ENCODE measurements at places on chromosomes 3 and 15.

- no peak for DNase-seq
Measured at GRCh38 chr3:193819117-193820010, 226.4 kb downstream of the OPA1 start.

DNA sequence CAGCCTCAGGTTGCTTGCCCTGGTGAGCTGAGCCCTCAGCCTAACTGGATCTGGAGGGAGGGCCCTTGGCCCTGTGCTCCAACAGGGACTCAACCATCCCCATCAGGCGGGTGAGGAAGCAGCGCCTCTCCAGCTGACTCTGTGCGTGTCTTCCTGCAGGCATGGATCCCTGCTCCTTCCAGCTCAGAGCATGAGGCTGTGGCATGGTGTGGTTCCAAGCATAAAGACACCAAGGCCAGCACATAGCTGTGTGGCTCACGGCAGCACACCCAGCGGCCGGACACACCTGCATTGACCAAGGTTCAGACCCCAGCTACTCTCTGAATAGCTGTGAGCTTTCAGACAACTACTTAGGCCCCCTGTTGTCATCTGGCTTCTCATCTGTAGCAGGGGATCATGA lies 131.0 kb upstream of the PLXNA1 start:
- DNase-seq = no peak

DNA sequence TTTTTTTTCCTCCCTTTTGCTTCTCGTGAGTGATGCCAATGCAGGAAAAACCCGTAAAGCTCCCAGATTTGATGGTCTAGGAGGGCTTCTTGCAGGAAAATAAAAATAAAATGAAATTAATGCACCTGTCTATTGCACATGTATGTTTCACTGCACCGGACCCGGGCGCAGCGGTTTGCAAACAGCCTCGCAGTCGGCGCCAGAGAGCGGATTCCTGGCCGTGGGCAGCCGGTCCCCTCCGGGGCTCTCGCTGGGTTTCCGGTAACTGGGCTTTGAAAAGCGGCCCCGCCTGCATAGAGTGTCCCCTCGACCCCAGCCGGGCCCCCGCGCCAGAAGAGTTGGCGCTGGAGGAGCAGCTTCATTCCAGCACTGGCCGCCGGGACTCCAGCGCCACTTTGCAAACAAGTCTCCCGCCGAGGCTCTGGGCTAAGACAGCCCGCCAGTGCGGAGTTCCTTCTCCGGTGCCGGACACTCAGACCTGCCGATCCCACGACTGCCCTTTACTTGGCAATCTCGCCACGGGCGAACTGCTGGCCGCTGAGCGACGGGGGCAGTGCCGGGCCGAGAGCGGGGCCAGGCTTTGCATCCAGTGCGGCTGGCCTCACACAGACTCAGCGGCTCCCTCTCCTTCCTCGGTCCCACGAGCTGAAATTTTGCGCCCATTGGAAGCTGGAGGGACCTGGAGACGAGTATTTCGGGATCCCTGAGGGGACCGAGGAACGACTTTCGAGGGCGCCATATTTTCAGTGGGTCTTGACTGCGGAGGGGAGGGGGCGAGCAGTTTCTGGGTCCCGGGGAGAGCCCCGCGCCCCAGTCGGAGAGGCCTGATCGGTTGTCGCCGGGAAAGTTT lies 225.9 kb upstream of the C2CD4B start:
- no peak for DNase-seq

DNA sequence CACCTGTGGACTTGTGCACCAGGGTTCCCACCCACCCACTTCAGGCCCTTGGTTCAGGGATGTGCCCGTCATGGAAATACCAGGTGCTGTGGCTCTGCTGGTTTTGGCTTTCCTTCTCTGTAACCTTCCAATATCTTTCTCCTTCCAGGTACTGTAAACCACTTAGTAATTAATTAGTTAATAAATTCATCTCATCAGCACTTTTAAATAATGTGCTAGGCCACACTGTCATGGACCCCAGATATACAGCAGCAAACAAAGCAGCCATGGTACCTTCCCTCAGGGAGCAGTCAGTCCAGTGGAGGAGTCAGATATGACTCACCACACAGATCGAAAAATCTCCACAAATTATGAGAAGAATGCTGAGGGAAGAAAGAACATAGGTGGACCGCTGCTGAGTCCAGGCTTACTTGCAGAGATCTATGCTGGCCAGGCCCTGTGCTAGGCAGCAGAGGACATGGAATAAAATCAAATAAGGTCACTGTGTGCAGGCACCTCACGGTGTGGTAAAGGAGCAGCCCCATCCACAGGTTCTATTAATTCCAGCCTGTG lies 6.8 kb upstream of the GATA2 start:
- no peak for DNase-seq

DNA sequence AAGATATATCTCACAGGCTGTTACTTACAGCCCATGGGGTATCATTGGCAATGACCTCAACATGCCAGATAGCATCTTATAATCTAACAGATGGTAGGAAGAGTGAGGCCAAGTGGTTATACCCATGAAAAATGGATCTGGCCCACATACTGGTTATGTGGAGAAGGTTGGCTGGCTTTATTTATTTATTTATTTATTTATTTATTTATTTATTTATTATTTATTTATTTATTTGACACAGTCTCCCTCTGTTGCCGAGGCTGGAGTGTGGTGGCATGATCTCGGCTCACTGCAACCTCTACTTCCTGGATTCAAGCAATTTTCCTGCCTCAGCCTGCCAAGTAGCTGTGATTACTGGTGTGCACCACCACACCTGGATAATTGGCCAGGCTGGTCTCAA lies 11.6 kb downstream of the FBXO40 start:
- no peak for DNase-seq

- DNase-seq = no peak
Measured at GRCh38 chr3:195224156-195224979, 46.6 kb downstream of the XXYLT1 start.

DNA sequence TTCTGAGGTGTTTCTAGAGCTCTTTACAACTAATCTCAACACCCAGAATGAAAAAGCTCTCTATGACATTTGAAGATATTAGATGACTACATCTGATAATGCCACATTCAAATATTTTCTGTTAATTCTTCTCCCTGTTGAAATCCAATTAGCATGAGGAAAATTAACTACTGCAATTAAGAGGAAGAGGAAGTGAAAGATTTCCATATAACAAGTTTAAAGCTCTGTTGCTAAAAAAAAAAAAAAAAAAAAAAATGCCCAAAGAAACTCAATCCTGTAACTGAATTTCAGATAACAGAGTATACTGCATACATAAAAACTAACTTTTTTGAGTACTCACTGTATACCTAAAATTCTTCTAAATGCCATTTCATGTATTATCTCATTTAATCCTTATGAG lies 109.8 kb downstream of the TNIK start:
- DNase-seq = no peak

GRCh38 chr15:65411465-65412071 lies 11.2 kb downstream of the IGDCC4 start:
- DNase-seq = no peak

GRCh38 chr3:187662848-187663409 lies 7.3 kb downstream of the SST start:
- no peak for DNase-seq

GRCh38 chr3:12489368-12489767 lies 5.1 kb downstream of the TSEN2 start:
- DNase-seq = no peak

DNA sequence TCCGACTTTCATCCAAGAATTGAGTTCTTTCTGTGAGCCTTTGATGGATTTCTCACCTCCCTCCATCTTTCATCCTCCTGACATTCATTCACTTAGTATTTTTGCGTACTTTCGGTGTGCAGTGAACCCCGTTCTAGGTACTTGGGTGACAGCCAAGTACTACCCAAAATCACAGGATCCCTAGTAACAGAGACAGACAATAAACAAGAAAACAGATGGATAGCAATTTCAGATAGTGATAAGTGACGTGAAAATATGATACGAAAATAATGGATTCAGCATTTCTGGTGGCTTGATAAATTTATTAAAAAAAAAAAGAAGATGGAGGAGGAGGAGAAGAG lies 264 bp upstream of the CMTM6 start:
- no peak for DNase-seq

DNA sequence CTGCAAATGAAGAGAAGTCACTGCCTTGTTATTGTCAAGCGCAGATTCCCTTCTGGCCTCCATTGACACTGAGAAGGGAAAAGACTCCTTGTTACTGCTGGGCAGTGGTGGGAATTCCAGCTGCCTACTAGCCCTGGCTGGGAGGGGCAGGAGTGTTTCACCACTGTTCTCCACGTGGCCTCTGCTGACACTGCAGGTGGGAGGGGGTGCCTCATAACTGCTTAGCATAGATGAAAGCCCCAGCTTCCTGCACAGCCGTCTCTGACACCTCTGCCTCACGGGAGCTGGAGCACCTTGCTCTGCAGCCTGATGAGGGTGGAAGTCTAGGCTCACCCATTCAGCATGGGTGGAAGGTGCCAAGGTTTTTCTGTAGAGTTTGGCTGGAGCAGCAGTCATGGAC lies 52.1 kb downstream of the TM2D3 start:
- DNase-seq = no peak

DNA sequence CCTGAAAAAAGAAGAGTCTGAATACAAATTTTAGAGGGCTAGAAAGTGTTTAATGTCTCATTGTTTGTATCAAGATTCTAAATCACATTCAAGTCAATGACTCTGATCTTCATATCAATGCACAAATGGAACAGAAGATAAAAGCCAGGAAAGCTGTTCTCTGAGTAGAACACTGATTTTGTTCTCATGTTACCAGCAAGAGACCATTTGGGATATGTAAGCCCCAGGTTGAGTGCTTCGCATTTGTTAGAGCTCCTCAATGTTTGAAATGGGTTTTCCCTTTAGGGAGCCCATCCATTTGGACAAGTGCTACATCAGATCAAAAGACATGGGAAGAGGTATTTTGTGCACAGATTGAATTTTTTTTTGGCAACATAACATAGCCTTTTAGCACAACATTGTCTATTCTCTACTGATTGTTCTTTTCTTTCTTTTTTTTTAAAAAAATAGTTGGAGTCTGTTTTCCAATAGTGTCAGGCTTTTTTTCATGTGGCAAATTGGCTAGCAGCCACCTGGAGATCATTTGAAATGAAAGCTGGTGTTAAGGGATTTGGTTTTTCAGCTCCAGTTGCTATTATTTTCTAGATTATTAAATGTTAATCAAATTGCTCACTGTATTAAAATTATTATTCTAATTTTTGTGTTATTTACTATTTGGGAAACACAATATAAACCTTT lies 74.5 kb upstream of the ZPLD1 start:
- no peak for DNase-seq

DNA sequence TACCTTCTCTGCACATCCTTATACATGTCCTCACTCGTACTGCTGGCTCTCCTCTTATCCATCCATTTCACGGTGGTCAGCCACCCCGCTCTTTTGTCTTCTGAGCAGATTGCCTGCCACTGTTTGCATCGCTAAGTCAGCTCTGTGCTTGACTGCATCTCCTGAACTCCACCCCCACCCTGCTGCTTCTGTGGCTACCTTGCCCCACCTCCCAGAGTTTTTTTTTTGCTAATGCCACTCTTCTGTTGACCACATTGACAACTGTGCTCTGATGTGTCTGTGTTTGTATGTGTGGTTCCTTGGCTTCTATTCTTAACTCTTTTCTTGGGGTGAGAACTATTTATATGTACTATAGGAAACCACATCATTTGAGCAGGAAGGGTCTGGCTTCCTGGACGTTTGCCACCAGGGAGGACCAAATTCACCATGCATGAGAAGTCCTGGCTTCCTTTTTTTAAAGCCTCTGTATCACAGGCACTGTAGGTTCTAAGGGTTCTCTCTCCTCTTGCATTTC lies 12.8 kb upstream of the MTMR10 start:
- no peak for DNase-seq

GRCh38 chr3:157769378-157769777 lies 266.2 kb upstream of the VEPH1 start:
- no peak for DNase-seq

GRCh38 chr15:43238671-43239131 lies 17.9 kb upstream of the EPB42 start:
- DNase-seq = no peak

DNA sequence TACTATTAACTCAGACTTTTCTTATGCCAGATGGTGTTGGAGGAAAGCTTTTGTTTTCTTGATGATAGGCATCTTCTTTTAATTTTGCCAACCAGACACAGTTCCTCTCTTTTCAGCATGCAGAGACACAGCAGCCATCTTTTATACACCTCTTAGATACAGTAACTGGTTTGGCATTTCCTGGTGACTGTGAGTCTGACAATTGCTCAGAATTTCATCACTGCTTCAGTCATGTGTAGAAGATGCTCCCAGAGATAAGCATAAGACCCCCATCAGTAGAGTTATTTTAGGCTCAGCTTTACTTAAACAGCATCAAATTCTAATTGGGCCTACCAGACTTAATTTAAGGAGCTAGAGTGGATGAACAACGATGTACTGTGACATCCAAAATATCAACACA lies 779.0 kb downstream of the SQOR start:
- DNase-seq = no peak

DNA sequence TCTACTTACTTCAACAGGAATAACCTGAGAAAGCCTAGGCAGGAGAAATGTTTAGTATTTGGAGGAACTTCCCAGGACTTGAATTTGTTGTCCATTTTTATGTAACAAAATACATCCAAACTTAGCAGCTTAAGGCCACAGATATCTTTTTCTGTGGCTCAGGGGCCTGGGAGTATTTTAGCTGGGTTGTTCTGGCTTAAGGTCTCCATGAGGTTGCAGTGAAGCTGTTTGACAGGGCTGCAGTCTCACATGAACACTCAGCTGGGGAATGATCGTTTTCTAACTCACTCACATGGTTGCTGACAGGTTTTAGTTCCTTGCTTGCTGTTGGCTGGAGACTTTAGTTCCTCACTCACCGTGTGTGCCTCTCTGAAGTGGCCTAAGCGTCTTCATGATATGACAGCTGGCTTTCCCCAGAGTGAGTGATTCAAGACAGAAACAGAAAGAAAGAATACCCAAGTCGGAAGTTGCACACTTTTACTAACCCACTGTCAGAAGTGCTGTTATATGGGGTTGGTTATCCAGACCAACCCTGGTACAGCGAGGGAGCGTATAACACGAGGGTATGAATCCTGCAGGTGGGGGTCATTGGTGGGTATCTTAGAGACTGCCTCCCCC lies 229.7 kb upstream of the TBL1XR1 start:
- DNase-seq = peak; percentile 4

DNA sequence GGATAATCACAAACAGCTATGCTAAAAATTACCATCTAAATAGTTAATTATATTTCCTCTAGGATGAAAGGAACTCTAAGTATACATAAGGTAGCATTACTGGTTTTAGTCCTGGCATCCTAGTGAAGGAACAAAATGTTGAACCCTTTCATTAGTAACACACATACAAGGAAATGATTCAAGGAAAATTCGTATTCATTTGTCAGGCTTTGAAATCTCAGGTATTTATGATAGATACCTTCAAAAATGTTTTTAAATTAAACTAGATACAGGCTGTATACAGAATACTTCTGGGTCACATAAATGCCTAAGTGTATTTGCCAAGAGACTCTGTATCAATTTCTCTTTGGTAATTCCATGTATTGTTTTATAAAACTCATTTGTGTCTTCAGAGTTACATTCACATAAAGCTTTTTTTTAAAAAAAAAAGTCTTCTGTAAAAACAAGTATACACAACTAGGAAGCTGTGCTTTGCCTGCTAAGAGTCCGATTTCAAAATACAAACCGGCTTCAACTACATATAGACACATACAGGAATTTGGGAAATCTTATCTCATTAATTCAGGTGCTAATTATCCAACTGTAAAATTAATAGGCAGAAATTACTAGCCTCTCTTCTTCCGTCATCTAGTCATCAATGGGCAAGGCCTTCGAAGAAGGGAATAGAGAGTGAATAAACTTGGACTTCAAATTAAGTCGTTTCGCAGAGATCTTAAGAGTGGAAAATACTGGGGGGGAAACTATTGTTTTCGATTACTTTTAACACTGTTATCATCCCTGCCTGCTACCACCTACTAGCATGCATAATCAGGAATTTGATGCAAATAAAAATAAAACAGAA lies 1.3 kb downstream of the SECISBP2L start:
- no peak for DNase-seq
